Activated T-helper 9 cell treated with anti-CD3 and anti-CD28 coated beads, Interleukin-2, amount 50 U/mL, for 16 hours (primary cell): ENCODE measurements at places on chromosomes 16 and 17.

GRCh38 chr16:11994143-11995119 lies 17.9 kb downstream of the SNX29 start:
- DNase-seq, result no peak

DNA sequence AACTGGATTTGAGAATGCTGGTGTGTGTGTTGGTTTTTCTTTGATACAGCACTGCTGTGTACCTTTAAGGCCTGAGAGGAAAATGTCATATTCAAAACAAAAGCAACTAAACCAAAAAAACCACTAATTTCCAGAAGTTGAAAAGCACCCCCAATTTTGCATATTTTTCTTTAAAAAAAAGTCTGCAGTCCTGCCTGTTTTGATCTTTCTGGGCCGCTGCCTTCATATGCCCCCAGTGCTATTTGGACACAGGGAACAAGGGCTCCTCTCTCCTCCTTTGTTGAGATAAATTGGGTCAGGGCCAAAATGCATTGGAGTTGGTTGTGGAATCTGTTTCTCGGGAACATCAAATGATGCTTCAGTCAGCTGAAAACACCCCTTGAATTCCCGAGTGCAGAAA lies 26.9 kb downstream of the GPT2 start:
- DNase-seq, result no peak

- peak; percentile 49 for DNase-seq
These were observed 18.6 kb upstream of the ZNF629 start for GRCh38 chr16:30805370-30806169.

DNA sequence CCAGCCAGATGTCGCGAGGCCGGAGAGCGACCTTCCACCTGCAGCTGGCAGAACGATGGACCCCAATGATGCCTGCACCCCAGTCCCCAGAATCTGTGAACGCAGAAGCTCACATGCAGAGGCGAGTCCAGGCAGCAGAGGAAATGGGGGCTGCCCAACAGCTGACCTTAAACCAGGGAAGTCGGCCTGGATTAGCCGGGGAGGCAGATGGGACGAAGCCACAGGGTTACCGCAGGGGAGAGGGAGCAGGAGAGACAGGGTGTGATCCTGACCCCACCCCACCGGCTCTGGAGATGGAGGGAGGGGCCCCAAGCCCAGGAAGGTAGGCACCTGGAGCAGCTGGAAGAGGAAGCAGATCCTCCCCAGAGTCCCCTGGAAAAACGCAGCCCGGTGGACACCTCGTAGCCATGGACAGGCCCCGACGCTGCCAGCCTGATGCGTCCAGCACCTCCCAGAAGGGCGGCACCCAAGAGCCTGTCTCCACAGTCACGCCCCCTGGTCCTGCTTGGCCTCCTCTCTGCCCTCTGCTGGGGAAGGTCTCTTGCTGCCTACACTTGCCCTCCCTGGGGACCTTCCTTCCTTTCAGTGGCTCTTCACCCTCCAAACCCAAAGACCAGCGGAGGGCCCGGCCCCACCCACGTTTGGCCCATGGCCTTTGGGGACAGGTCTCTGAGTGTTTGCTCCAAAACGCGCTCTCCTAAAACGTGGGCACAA lies 37.3 kb downstream of the PIEZO1 start:
- DNase-seq, result no peak

- no peak for DNase-seq
These were observed 30.3 kb downstream of the CACNA1H start for GRCh38 chr16:1182950-1183907.

GRCh38 chr17:58513965-58514769 lies at the start of gene MTMR4:
Gene MTMR4 (minus strand): TSS chr17:58514638. CDS start chr17:58514407, 231 bp downstream.
- peak; percentile 66 for DNase-seq

DNA sequence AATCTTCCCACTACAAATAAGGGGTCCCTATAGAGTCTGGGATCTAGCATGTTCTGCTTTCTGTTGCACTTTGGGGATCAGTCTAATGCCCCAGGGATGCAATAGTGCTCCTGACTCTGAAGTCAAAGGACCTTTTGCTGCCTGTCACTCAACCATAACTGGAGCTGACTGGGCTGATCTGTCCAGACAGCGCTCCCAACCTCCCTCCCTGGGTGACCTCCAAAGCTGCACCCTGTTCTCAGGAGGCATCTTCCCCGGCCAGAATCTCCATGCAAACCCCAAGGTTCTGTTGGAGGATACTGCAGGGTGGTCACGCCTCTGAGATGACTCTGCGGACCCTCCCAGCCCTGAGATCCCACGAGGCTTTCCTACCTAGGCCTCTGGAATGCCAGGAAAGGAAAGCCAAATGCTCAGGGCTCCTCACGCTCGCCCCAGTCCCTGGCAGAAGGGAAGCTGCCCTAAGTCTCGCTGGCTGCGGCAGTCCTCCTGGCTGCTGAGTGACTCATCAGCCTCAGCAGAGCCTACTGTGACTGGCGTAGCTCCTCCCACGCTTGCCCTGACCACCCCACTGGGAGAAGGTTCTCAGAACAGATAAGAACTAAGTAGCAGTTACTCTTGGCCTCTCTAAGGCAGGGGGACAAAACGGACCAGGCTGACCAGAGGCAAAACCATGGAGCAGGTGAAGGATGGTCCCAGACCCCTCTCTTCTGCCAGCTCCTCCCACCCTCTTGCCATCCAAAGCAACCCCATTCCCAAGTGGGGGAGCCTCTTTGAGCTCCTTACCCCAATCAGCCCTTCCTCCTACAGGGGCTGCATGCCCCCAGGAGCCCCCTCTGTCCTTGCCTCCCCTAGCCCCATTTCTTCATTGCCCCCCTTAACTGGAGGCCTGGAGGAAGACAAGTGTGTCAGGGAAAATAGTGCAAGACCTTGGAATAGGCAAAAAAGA lies 124.1 kb upstream of the TNRC6C start:
- DNase-seq, result peak; percentile 64

DNA sequence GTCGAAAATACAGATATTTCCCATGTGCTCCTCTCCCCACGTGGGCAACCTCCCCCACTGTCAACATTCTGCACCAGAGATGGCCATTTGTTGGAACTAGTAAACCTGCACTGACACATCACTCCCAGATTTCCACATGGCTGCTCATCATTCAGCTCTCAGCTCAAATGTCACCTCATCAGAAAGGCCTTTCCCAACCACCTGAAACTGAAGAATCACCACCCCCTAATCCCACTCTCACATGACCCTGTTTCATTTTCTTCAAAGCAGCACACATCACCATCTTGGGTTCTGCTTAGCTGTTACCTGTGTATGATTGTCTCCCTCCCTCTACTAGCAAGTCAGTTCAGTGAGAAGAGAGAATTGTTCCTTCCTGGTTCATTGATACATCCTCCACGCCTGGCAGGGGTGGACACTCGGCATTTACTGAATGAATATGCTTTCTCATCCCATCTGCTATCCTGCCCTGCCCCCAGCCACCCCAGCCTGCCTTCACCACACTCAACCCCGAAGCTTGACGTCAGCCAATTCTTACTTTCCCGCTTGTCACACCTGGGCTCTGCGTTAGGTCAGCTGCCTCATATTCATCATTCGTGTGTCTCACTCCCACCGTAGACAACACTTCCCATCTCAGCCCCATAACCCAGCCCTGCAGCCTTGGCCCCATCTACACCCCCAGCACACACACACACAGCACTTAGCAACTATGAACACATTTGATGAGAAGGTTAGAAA lies 1.5 kb downstream of the C17orf114 start:
- no peak for DNase-seq

- DNase-seq, result no peak
These were observed 20.0 kb upstream of the RNF135 start for GRCh38 chr17:30950669-30951399.

DNA sequence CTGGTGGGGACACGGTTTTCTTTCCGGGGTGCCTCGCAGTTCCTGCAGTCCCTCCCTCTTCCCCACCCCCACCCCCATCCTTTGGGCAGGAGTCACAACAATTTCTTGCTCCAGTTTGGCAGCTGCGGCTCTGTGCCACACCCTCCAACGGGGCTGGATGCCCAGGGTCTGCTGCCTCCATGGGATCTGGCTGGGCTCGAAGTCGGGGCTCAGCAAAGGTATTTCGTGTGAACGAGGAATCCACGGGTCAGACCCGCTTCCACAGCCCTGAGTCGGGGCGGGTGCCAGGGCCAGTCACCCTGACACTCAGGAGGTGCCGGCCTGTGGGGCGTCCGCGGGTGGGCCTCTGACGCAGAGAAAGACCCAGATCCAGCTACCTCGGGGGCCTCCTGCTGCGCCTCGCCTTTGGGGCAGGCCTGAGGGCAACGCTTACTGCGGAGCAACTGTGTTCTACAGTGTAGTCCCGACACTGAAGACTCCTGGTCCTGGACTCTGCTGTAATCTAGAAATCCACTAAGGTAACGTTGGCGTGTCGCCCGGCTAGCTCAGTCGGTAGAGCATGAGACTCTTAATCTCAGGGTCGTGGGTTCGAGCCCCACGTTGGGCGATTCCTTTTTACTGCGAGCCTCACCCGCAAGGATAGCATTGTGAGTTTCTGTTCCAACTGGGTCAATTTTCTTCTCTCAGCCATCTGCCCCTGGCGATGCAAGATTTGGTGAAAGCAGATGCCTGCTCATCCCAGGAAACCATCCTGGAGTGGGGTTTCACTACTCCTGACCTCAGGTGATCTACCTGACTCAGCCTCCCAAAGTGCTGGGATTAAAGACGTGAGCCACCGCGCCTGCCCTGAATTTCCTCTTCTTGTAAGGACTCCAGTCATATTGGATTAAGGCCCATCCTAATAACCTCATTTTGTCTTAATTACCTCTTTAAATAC lies 12.6 kb upstream of the OR1F1 start:
- no peak for DNase-seq

- no peak for DNase-seq
These were observed 363.9 kb upstream of the TNRC6C start for GRCh38 chr17:77594416-77595209.

DNA sequence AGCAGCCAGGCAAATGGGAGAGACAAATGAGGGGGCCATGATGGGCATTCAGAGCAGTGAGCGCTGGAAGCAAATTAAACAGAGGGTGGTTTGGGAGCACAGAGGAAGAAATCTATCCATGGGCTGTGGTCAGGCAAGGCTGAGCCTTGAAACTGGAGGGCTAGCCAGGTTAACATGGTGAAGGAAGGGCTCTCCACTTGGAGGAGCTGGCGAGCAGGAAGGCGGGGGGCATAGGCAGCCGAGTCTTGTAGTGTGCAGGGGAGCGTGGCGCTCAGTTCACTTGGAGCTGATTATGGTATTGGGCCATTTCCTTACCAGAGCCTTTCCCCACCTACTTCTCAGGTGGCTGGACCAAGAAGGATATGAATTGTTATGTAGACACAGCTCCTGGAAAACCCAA lies 189.7 kb downstream of the SNX29 start:
- no peak for DNase-seq

- DNase-seq, result no peak
These were observed 15.6 kb upstream of the BCAR1 start for GRCh38 chr16:75266738-75267630.

- DNase-seq, result peak; percentile 21
These were observed 74.8 kb upstream of the SMURF2 start for GRCh38 chr17:64736804-64737492.

DNA sequence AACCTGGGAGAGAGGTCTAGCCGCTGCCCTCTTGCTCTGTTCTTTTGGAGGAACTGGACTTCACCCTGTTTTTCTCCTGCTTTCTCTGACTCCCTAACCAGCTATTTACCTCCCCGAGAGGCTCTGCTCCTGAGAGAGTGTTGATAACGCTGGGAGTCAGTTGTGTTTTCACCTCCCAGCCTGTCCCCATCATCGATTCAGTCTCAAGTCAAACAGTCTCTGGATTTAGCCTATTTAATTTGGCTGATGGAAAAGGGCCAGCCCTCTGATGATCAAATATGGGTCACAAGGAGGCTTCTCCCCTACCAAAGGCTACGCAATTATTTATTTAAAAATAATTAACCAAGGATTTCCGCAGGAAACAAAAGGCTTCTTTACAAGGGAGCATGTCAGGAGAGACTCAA lies 31.8 kb downstream of the HNF1B start:
- no peak for DNase-seq

GRCh38 chr17:42857389-42857788 lies 6.4 kb downstream of the AOC3 start:
- no peak for DNase-seq
